ENCODE measurements at places on chromosomes 1 and 21.

DNA sequence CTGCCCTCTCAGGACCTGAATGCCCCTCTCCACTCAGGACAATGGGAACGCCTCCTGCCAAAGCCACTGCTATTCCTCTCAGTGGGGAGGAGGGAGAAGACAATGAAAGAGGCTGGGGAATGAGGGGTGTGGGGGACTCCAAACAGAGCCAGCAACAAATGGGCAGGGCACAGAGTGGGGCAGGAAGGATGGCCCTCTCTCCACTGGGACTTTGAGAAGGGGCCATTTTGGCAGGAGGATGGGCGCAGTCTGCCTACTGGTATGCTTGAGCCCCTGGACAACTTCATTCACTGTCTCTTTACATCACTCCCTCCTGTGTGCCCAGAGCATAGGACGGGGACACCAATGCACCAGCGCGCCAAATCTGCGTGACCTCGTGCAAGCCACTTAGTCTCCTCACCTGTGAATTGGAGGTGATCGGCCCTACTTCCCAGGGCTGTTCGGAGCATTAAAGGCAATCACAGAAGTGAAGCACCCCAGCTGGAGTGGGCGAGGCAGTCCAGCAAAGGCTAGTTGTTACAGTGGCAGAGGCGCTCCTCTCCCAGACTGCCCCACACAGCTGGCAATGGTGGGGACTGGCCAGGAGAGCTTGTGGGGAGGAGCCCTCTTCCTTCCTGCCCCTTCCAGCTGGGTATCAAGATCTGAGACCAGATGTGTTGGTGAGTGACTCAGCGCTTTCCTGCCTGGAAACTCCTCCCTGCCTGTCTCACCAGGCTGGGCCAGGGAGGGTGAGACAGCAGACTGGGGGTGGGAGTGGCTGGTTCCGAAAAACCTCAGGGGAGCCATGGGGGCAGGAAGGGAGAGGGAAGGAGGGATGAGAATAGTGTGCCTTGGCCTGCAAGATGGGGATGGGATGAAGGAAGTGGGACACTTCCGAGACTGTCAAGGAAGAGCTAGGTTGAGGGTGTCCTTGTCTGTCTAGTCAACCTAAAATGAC, 22.4 kb upstream of the SYNC start:
- DNase-seq = peak; percentile 54

- no peak for DNase-seq
Observed at GRCh38 chr1:67749844-67750690, 65.1 kb downstream of the GADD45A start.

DNA sequence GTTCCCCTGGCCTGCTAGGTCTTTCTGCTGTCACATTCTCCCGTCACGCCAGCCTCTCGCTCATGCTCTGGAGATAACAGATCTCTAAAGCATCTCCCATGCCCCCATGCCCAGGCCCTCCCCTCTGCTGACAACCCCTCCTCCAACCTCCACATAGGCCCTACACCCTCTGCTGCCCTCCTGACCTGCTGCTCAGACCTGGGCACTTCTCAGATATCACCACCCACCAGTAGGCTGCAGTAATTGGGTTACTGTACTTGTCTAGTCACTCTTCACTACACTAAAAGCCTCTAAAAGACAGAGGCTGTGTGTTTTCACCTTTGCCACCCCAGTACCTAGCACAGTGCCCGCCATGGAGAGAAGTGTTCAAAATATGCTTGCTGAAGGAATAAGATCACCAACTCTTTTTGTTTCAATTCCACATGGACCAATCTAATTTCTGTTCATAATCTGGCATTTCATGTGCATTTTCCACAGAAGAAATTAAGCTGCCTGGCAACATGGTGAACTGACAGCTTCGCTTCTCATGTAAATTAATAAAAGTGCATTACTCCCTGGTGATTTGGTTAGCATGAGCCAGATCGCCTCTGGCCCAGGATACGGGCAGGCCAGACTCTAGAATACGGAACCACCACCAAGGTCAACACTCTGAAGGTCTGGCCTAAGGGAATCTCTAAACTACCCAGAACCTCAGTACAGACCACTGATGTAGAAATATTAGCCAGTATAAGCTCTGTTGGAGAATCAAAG, 20.7 kb downstream of the LBR start:
- DNase-seq = no peak

GRCh38 chr1:29667951-29668350, 431.6 kb downstream of the PTPRU start:
- no peak for DNase-seq

- DNase-seq = no peak
Observed at GRCh38 chr1:167623951-167624350, 6.1 kb upstream of the RCSD1 start.

- no peak for DNase-seq
Observed at GRCh38 chr1:232142403-232143314, 487.3 kb downstream of the SIPA1L2 start.

- no peak for DNase-seq
Observed at GRCh38 chr1:108527135-108527534, 32.8 kb upstream of the EEIG2 start.

GRCh38 chr1:30928789-30929134, 20.2 kb upstream of the SDC3 start:
- DNase-seq = no peak

GRCh38 chr1:12345350-12346217, 115.8 kb downstream of the VPS13D start:
- DNase-seq = peak; percentile 54

DNA sequence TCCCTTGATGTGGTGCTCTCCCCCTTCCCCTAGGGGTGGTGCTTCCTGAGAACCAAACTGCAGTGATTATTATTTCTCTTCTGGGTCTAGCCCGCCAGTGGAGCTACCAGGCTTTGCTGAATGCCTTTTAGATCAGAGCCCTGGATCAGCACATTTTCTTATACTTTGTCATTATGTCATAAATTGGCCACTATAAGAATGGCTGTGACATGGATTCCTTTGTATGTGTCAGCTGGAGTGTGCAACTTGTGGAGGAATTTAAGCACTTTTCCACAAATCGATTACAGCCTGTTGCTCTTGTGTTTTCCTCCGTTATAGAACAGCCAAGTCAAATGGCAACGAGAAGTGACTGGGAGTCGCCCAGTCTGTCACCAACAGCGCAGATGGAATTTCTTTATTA, 273.3 kb downstream of the DUSP10 start:
- no peak for DNase-seq
